ENCODE measurements at places on chromosomes 16 and 17.

GRCh38 chr17:20253323-20253722 lies 214.0 kb downstream of the LGALS9B start:
- DNase-seq = no peak

DNA sequence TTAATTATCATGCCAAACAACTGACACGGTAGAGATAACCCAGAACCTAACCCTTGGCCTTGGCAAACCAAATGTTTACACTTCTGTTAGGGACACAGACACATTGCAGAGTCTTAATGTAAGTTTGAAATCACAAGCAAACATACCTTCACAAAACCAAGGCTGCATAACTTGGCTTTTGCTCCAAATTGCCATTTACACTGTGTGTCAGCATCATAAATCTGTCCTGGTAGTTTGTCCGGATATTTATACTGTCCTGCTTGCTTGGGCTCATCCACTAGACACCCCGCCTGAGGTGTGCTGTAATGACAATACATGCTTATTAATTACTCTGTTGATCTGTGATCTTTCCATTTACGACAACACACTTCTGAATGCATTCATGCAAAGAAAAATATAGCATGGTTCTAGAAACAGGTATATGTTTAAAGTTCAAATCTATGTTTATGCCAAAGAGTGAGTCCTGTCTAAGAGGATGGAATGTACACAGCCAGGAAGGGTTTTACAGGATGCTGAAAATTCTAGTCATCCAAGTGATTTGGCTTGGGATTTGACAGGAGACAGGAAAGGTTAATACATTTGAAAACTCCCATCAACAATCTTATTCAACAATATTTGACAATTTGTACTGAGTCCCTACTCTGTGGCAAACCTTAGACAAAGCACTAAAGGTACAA lies 81.1 kb downstream of the ADAMTS18 start:
- no peak for DNase-seq

- no peak for DNase-seq
Measured at GRCh38 chr17:40447148-40447644, 3.9 kb downstream of the IGFBP4 start.

- DNase-seq = no peak
Measured at GRCh38 chr16:14564861-14565687, 65.0 kb downstream of the PARN start.

DNA sequence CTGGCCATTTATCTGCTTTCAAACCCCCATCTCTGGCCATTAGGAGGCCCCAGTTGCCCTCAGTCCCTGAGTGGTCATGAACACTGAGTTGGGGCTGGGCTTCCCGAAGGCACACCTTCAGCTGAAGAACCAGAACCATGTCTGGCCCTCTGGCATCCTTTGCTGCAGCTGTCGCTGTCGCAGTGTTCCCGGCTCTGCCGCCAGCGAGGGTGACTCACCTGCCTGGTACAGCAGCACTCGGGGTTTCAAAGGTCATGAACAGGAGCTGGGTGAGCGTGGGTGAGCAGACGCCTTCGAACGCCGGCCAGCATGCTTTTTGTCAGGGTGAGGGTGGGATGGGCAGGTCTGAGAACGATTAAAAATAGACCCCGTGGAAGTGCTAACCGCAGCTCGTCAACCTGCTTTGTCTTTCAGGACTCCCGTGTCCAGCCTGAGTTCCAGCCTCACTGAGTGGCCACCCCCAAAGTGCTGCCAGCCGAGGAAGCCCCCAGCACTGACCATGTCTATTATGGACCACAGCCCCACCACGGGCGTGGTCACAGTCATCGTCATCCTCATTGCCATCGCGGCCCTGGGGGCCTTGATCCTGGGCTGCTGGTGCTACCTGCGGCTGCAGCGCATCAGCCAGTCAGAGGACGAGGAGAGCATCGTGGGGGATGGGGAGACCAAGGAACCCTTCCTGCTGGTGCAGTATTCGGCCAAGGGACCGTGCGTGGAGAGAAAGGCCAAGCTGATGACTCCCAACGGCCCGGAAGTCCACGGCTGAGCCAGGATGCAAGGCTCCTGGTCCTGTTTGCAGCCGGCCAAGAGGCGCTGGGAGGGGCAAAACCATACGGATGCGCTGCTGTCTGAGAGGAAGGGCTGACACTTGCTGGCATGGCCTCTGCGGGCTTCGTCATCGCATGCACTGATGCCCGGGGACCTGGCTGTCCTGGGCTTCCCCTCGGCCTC lies 7.6 kb downstream of the SNN start:
- peak; percentile 64 for DNase-seq

DNA sequence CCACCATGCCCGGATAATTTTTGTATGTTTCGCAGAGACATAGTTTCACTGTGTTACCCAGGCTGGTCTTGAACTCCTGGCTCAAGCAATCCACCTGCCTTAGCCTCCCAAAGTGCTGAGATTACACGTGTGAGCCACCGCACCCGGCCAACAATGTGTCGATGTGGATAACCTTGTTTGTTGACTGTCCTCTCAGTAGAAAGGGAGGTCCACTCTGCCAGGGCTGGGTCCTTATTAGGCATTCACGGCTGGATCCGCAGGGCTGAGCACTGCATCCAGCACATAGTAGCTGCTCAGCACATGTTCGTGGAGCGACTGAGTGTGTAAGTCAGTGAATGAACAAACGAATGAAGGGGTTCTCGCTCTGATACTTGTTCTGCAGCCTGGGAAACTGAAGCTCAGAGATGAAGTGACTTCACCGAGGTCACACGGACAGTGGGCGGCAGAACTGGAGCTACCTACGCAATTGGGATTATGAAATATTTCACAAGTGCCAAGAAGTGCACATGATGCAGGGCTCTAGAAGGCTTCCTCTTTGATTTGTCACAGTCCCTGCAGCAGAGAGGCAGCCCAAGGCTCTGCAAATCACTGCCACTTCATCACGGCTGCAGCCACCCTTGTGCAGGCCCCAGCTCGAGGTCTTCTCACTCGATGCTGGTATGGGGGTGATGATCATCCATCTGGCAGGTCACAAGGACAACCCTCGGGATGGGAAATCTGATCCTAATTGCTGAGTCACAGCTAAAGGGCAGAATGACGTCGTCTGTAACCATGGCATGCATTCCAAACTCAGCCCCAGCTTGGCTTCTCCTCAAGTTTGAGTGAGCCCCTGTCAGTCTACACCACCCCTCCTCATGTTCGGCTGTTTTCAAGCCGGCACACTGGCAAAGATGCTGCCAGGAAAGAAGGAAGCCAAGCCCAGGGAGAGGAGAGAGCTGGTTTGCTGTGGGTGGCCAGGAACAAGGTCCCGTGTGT lies 28.0 kb upstream of the SNN start:
- no peak for DNase-seq

- DNase-seq = no peak
Measured at GRCh38 chr16:26982422-26982821, 84.3 kb upstream of the C16orf82 start.

GRCh38 chr17:49525831-49526741 lies 31.0 kb downstream of the NGFR start:
- DNase-seq = no peak

DNA sequence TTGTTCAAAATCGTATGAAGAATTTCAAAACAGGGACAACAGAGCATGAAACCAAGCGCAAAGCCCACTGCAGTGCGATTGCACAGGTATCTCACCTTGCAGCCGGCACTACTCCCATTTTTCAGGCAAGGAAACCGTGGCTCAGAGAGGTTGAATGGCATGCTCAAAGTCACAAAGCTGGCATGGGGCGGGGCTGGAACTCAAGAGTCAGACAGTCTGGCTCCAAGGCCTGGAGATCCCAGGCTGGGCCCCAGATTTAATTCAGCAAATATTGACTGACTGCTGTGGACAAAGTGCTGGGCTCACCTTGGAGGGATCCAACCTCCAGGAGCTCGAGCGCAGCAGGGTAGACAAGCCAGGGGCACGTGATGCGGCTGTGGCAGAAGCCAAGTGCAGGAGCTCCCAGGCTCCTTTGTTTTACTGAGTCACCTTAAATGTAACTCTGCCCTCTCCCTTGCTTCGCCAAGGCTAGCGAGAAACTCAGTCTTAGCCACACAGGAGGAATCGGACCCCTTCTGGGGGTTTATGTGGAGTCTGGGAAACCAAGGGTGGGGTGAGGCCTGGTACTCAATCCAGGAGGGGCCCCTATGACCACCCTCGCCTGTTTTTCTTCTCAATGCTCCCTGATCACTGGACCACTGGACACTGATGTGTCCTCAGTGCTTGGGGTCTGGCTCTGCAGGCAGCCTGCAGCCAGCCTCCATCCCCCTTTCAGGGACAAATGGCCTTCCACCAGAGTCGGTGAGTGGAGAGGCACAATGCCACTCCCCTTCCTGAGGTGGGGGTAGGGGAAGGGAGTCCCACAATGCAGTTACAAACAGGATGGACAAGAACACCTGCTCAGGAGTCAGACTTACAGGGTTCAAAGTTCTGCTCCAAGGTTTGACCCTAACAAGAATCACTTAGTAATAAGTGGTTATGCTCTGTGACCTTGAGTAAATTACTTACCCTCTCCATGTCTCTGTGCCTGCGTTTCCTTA lies 3.9 kb upstream of the SPATA20 start:
- no peak for DNase-seq

DNA sequence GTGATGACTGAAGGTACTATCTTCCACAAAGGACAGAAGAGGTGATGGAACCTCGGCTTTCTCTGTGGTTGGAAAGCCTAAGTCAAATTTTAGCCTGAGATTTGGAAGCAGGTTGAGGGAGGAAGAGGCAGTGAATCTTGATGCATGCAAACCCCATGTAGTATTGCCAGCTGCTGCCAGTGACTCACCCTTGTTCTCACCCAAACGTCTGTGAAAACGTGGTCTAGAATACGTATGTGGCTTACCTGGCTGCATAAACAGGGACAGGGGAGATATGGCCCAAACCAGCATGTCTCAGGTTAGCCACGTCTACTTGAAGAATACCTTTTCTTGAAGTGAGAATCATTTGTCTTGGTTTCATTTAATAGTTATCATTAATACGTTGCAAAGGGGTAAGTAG lies 438.0 kb upstream of the MAF start:
- DNase-seq = no peak

- peak; percentile 62 for DNase-seq
Measured at GRCh38 chr16:383326-384051, 1.7 kb upstream of the PGAP6 start.

GRCh38 chr16:10897134-10897533 lies 20.1 kb downstream of the CIITA start:
- no peak for DNase-seq

DNA sequence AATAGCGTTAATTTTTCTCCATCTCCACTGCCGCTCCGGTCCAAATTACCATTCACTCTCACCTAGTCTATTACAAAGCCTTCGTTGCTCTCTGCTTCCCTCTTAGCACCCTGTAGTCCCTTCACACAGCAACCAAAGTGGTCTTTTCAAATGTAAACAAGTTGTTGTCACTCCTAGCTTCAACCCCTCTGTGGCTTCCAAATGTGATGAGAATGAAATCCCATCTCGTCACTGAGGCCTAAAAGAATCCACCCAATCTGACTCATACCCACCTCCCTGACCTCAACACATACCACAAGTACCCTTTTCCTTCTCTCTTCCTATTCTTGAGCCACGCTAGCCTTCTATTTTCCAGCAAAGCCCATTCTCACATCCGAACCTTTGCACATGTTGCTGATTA lies 2.2 kb upstream of the PELP1 start:
- no peak for DNase-seq

GRCh38 chr17:56623383-56623782 lies 29.9 kb downstream of the NOG start:
- DNase-seq = no peak
